ENCODE measurements at places on chromosomes 5 and 9.

DNA sequence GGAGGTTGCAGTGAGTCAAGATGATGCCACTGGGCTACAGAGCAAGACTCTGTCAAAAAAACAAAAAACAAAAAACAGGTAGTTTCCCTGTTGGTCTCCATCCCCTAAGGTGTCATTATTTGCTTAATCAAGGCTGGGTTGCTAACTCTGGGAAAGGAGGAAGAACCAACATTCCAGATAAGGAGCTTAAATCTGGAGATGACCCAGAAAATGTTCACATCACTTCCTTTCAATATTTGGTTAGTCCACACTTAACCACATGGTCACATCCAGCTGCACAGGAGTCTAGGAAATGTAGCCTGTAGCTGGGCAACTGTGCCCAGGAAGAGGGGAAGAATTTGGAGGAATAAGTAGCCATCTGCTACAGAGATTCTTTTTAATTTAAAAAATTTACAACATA lies 25.9 kb upstream of the MEGF9 start:
- DNase-seq = no peak

GRCh38 chr5:60362158-60362557 lies 337.8 kb downstream of the DEPDC1B start:
- DNase-seq = no peak

- DNase-seq = peak; percentile 41
Measured at GRCh38 chr5:91311697-91312501, 71.2 kb downstream of the ARRDC3 start.

- DNase-seq = no peak
Measured at GRCh38 chr9:105195259-105195658, 49.2 kb upstream of the SLC44A1 start.

DNA sequence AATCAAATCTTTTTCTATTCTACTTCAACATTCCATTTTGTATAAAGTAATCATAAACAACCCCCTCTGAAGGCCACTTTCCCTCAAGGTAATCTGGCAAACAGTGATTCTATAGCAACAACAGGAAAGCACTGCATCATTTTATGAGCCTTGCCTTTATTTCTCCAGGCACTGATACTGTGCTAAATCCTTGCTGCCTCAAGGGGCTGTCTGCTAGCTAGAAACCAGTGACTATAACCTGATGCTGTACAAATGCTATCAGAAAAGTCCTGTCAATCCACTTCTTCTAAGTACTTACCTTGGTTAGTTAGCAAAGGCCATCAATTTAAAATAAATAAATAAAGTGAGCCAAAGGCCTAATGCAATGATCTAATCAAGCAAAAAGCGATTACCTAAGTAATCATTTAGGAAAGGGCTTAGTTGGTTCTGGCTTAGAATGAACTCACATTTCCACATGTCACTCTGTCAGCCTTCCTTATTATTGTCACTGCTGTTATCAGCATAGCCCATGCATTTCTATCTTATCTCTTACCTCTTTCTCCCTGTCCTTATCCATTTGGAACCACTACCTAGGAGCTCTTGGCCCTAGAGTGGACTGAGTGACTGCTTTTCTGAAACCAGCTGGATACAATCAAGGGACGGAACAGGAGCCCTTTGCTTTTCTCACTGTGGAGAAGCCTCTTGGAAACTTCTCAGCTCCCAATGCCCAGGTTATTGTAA lies 246.1 kb upstream of the MEF2C start:
- DNase-seq = no peak

GRCh38 chr9:133604214-133604613 lies 5.0 kb downstream of the FAM163B start:
- peak; percentile 11 for DNase-seq

- no peak for DNase-seq
Measured at GRCh38 chr9:84751921-84752320, 82.4 kb downstream of the NTRK2 start.

GRCh38 chr9:77435688-77436087 lies 212.4 kb downstream of the GNA14 start:
- no peak for DNase-seq

GRCh38 chr9:3292311-3292710 lies 233.5 kb downstream of the RFX3 start:
- DNase-seq = no peak

DNA sequence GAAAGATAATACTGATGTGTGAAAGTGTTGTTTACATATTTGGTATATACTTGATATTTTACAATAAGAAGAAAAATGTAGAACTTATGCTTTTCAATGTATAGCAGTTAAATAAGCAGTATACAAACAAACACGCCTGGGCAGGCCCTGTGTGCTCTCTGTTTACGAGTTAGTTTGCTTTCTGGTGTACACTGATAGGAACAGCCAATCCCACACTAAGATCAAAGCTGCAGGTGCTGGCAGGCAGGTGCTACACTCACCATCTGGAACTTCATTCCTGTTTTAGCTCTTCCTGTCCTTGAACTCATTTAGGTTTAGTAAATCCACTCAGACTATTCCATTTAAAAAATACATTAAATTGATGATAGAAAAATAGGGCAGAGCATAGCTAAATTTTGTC lies 614.7 kb upstream of the ST8SIA4 start:
- no peak for DNase-seq

- peak; percentile 12 for DNase-seq
Measured at GRCh38 chr9:114777821-114778609, 27.8 kb downstream of the TNFSF15 start.

- no peak for DNase-seq
Measured at GRCh38 chr9:35944173-35944572, 13.8 kb downstream of the OR2S2 start.

DNA sequence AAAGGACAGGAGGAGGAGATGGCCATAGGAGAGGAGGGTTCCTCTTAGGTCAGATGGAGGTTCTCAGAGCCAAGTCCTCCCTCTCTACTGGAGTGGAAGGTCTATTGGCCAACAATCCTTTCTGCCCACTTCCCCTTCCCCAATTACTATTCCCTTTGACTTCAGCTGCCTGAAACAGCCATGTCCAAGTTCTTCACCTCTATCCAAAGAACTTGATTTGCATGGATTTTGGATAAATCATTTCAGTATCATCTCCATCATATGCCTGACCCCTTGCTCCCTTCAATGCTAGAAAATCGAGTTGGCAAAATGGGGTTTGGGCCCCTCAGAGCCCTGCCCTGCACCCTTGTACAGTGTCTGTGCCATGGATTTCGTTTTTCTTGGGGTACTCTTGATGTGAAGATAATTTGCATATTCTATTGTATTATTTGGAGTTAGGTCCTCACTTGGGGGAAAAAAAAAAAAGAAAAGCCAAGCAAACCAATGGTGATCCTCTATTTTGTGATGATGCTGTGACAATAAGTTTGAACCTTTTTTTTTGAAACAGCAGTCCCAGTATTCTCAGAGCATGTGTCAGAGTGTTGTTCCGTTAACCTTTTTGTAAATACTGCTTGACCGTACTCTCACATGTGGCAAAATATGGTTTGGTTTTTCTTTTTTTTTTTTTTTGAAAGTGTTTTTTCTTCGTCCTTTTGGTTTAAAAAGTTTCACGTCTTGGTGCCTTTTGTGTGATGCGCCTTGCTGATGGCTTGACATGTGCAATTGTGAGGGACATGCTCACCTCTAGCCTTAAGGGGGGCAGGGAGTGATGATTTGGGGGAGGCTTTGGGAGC lies 3.1 kb downstream of the EGR1 start:
- DNase-seq = peak; percentile 61

DNA sequence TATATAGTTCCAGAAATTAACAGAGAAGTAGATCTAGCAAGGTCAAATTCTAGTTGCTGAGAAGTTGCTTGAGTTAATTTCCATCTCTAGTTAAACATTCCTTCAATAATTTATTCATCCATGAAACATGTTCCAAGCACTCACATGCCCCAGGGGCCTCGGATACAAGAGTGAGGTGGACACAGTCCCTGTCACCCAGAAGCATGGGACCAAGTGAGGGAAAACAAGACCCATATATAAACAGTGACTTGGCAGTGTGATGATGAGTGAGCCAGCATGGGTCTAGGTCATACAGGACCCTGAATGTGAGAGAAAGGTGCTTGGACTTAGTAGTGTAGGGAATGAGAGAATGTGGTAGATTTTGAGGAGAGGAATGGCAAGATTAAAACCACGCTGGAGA lies 216.9 kb downstream of the TTLL11 start:
- DNase-seq = no peak

DNA sequence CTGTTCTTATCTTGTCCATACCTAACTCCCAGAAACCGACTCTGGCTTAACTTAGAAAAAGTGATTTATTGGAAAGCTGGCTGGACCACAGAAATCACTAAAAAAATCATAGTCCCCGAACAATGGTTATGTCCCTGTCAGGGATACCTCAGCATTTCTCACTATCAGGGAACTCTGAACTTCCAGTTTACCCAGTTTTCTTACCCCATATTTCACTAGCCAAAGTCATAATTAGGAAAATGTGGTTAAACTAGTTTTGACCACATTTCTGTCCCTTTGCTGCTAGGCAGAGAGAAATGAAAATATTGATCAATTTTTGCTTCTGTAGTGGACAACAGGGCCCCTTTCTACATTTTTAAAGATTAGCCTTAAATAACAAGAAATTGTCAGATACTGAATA lies 38.2 kb downstream of the ST8SIA4 start:
- DNase-seq = no peak

All from activated T-cell treated with anti-CD3 and anti-CD28 coated beads for 1 hour (primary cell).